ENCODE measurements at places on chromosomes 6 and 20. TPM values are rescaled to one million over a fixed set of nuclear protein-coding genes. Genes with fewer than 3 reads are reported as not detected.

LHFPL5 gene
- not detected for total RNA-seq

ZNF318 gene
- total RNA-seq: 11.2 TPM

LRP11 gene
- 26.3 TPM for total RNA-seq

ROS1 gene
- total RNA-seq: not detected

SYCP2L gene
- total RNA-seq: 0.71 TPM

DLL1 gene
- total RNA-seq: 9.6 TPM

PRR18 gene
- total RNA-seq: not detected

NOL7 gene
- 55.5 TPM for total RNA-seq

ARID1B gene
- total RNA-seq: 84.6 TPM

FUT9 gene
- total RNA-seq: not detected

TFAP2D gene
- not detected for total RNA-seq

MOG gene
- 0.69 TPM for total RNA-seq

- DNase-seq: no peak
Measured at GRCh38 chr6:169854813-169855212, 103.4 kb downstream of the ERMARD start.

- DNase-seq: no peak
Measured at GRCh38 chr6:14193524-14193923, 76.0 kb downstream of the CD83 start.

DNA sequence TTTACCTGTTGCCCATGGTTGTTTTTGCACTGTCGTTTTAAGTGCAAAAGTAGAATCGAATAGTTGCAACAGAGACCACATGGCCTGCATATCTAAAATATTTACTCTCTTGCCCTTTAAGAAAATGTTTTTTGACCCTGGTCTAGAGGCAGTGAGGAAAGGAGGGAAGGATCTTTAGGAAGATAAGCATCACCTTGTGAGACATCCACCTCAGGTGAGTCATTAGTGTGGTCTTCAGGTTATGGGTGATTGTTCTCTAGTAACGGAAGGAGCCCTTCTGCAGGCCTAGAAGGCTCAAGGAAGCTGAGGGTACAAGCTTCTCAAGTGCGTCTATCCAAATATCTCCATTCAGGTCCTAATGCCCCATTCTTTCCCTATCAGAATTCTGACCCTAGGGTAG, 6.6 kb upstream of the RAB44 start:
- DNase-seq: no peak

GRCh38 chr20:38764567-38765318, 16.5 kb downstream of the ACTR5 start:
- DNase-seq: no peak

DNA sequence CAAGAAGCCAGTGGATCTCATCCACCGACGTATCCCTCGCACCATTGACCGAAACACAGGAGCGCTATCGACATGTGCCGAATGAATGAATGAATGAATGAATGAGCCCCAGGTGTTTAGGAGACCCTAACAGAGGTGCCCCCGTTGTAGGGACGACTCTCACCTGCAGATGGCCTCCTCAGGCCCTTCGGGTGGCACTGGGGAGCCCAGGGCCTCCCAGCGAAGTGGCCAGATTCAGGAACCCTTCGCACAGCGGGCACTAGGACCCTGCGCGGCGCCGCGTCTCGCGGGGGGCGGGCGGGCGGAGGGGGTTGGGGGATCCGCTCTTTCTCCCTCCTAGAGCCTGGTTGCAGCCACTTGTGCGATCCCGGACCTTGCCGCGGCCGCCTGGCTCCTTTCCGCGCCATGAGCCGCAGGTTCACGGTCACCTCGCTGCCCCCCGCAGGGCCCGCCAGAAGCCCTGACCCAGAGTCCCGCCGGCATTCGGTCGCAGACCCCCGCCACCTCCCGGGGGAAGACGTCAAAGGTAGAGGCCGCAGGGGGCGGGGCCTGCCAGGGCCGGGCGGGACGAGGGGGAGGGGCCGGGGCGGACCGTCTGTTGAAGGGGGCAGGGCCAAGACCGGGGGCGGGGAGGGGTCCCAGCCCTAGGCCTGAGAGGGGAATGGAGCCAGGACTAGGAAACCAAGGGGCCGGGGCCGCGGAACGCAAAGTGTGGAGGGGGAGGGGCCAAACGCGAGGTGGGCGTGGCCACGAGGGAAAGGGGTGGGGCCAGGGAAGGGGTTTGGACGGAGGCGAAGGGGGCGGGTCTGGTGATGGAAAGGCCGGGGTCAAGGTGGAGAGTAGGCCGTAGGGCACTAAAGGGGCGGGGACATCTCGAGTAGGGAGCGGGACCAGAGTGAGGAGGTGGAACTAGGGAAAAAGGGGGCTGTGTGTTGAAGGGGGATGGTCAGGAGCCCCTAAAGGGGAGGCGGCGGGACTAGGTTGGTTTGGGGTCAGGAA, 7.4 kb upstream of the SLC12A5 start:
- peak; percentile 81 for DNase-seq

DNA sequence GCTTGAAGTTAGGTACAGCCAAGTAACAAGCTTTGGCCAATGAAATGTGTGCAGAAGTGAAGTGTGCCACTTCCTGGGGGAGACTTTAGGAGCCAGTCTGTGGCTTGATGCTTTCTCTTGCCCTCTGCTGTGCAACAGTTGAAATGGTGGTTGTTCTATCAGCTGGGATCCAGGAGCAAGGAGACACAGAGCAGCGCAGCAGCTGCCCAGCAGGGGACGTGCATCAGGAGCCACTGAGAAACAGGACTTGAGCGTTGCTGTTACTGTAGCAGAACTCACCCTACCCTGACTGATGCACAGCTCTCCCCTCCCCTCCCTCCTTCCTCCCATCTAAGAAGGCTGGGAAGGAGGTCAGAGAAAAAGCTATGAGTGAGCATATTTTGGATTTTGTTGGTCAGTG, 18.9 kb upstream of the CCN5 start:
- no peak for DNase-seq

- DNase-seq: no peak
Measured at GRCh38 chr6:163579111-163579879, 164.8 kb downstream of the QKI start.

- no peak for DNase-seq
Measured at GRCh38 chr6:43821101-43821886, 51.3 kb downstream of the VEGFA start.

DNA sequence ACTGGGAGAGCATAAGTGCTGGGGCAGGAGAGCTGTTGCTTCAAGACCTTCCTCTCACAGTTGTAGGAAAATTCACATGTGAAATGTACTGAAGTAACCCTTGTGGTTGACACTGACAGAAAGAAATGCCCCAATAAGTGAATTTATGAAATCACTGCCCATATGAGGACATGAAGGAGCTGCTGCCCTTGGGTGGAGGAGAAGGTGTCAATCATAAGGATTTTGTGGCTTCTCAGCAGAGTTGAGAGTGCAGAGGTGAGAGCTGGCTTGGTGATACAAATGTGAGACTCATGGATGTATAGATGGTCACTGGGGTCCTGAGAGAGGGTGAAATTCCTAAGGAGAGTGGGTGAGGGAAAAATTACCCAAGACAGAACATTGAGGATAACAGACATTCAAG, 33.9 kb upstream of the CMTR1 start:
- DNase-seq: no peak

DNA sequence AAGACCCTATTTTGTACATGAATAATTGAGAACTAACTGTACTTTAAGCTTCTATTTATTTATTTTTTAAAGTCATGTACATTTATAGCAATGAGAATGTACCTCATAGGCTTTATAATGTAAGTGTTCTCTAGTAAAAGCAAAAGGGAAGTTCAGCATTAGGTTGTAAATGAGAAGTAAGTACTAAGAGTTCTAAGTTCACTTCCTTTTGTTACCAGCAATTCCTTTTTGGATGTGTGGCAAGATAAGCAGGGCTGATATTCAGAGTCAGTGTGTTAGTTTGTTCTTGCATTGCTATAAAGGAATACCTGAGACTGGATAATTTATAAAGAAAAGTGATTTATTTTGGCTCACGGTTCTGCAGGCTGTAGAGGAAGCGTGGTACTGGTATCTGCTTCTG, 54.0 kb upstream of the CCN2 start:
- no peak for DNase-seq

GRCh38 chr6:110270165-110270564, 88.0 kb downstream of the METTL24 start:
- DNase-seq: no peak

GRCh38 chr6:86888301-86888700, 49.0 kb upstream of the HTR1E start:
- DNase-seq: no peak

- DNase-seq: no peak
Measured at GRCh38 chr6:94751641-94752329, 825.5 kb upstream of the MANEA start.

- no peak for DNase-seq
Measured at GRCh38 chr20:47583551-47583950, 81.9 kb downstream of the NCOA3 start.

DNA sequence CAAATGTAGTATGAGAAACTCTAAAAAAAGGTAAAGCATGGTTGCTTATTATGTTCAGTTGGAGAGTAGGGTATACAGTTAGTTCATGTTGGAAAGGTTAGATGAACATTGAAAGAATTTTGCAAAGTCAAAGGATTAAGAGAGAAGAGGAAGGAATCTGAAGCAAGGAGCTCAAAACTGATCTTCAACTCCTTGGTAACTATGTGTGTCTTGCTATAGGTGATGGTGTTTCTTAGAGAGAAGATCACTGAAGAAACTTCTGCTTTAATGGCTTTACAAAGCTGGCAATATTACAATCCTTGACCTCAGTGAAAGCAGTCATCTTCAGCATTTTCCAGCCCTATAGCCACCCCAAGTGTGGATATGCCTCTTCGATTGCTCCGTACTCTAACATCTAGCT, 4.7 kb downstream of the HLA-DRA start:
- no peak for DNase-seq

- DNase-seq: no peak
Measured at GRCh38 chr6:44858998-44859397, 469.1 kb upstream of the RUNX2 start.

GRCh38 chr6:40923326-40923725, 115.7 kb downstream of the UNC5CL start:
- DNase-seq: no peak

DNA sequence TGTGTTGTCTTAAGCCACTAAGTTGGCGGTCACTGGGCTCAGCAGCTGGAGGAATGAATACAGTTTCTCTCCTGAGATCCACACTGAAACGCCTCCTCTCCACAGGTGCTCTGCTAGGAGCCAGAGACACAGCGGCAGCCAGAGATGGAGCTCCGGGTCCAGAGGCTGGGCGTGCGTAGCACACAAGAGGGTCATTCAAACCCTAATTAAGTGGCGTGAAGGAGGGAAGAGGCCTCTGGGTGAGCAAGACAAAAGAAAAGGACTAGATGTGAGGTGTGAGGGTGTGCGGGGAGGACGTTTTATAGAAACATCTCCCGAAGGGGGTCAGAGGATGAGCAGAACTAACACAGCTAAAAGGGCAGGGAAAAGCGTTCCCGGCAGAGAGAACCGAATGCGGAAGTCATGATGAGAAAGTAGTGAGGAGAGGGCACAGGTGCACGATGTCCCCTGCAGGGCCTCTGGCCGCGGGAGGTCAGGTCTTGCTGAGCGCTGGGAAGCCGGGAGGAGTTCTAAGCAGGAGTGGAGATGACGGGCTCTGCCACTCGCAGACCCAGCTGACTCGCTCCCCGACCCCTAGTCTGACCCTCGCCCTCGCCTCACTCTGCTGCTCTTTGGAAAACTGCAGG, 54.4 kb downstream of the BMP7 start:
- DNase-seq: no peak

- DNase-seq: no peak
Measured at GRCh38 chr6:73236144-73236750, 11.0 kb upstream of the KHDC1L start.

DNA sequence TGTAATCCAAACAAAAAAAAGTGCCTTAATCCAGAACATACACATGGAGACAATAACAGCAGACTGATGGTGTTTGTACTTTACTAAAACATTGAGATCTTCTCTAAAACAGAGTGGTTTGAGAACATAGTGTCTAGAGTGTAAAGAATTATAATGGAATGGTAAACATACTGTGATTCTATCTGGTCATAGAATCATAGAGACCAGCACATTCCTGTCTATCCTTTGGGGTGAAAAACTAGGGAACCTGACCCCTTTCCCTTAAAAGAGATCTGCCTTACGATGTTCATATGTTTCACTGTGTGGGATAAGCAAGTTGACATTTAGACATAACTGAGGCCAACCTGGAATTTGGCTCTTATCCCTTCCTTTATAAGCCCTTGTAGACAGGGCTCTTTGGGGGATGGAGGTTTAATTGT, 55.7 kb downstream of the TRMT11 start:
- DNase-seq: no peak

GRCh38 chr6:142443532-142443931, 141.7 kb downstream of the ADGRG6 start:
- DNase-seq: no peak

GRCh38 chr6:49430187-49430586, 32.9 kb downstream of the MMUT start:
- DNase-seq: no peak

- no peak for DNase-seq
Measured at GRCh38 chr6:143525356-143525755, 13.8 kb upstream of the FUCA2 start.

DNA sequence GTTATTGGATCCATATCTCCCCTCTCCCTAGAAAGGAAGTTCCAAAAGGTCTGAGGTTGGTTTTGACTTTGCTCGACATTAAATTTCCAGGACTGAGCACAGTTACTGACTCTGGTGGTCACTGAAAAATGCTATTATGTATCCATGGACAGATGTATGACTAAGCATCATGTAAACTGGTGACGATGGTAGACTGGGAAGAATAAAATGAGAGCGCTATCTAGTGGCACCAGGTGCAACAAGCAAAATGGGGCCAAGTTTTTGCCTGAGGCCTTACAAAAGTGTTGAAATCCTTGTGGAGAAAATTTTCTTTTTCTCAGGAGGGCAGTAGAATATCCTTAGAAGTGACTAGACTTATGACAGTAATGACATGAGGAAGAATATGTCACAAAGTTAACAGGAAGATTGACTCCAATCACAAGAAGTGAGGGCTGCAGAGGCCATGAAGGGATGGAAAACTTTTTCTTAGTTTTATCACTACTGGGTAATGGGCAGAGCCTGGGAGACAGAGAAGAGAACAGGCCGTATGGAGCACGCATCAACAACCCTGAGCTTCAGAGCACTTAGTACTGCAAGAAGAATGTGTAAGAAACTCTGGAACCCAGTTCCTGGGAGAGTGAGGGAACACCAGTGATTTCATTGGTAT, 88.9 kb upstream of the ELOVL5 start:
- DNase-seq: no peak

Measured in posterior vena cava (tissue), 2 donors.